Central memory CD8-positive, alpha-beta T cell (primary cell): ENCODE measurements at places on chromosomes 16 and 17.

DNA sequence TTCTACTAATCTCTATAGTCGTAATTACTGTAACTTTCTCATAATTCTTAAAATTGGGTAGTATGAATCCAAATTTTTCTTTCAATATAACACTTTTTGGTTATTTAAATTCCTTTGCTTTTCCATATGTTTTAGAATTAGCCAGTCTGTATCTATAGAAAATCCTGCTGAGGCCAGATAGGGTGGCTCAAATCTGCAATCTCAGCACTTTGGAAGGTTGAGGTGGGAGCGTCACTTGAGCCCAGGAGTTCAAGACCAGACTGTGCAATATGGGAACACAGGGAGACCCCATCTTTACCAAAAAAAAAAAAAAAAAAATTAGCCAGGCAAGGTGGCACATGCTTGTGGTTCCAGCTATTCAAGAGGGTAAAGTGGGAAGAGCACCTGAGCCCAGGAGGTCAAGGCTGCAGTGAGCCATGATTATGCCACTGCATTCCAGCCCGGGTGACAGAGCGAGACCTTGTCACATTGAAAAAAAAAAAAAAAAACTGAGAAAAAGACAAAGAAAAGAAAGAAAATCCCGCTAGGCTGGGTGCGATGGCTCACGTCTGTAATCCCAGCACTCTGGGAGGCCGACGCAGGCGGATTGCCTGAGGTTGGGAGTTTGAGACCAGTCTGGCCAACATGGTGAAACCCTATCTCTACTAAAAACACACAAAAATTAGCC lies 9.3 kb downstream of the TERF2 start:
- no peak for DNase-seq

- no peak for DNase-seq
These were observed 57.8 kb downstream of the ENGASE start for GRCh38 chr17:79132271-79133064.

GRCh38 chr16:70760221-70760620 lies 40.7 kb downstream of the VAC14 start:
- DNase-seq = no peak

DNA sequence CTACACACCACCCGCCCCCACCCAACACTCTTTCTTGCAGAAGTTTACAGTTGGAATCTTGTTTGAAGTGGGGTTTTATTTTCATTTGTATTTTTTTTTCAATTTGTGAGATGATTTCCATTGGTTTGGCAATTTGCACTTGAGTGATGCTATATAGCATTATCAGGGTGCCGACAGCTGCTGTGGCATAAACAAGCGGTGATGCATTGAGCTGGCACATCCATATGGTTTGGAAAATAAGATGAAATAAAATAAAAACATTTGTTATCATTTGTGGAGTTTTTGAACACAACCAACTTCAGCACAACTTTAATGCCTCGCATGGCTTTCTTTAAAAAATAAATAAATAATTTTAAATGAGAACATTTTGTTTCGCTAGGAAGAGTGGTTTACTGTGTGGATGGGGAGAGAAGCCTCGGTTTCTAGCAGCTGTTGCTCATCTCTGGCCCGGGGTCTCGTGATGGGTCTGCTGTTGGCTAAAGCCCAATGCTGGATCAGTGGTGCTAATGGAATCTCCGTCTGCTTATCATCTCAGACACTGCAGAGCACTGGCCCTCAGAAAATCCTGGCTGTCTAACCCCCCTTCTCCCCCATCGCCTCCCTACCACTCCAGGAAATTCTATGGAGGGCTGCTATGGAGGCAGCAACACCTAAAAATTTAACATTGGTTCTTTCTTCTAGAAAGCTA lies 192.3 kb upstream of the MAF start:
- DNase-seq = no peak

DNA sequence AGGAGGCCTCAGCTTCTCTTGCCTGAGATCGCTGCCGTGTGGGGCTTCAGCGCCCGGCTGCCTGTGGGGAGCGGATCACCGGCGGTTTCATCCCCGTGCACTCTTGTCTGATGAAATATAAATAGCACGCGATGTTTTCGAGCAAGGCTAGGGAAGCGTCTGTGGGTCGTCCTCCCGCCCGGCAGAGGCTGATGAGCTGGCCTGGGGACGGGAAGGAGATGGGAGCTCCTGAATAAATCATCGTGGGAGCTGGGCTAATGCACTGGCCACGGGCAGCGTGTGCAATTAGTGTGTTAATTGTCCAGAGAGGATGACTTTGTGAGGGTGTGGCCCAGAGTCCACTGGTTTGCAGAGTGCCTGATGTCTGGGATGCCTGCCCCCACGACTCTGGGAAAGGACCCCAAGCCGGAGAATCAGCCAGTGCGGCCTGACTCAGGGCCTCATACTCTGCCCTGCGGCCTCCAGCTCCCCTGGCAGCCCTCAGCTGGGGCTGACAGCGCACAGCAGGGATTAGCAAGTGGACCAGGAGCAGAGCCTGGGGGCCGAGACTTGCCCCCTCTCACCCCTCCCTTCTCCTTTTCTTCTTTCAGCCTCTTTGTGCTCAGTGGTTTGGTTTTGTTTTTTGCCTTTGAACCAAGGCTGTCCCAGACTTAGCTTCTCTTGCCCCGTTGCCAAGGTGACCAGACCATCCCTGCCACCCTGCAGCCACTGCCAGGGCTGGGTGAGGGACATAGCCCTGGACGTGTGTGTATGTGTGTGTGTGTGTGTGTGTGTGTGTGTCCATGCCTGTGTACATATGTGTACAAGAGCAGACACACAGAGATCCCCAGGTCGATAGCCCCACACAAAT lies 21.4 kb downstream of the KCNJ12 start:
- no peak for DNase-seq

DNA sequence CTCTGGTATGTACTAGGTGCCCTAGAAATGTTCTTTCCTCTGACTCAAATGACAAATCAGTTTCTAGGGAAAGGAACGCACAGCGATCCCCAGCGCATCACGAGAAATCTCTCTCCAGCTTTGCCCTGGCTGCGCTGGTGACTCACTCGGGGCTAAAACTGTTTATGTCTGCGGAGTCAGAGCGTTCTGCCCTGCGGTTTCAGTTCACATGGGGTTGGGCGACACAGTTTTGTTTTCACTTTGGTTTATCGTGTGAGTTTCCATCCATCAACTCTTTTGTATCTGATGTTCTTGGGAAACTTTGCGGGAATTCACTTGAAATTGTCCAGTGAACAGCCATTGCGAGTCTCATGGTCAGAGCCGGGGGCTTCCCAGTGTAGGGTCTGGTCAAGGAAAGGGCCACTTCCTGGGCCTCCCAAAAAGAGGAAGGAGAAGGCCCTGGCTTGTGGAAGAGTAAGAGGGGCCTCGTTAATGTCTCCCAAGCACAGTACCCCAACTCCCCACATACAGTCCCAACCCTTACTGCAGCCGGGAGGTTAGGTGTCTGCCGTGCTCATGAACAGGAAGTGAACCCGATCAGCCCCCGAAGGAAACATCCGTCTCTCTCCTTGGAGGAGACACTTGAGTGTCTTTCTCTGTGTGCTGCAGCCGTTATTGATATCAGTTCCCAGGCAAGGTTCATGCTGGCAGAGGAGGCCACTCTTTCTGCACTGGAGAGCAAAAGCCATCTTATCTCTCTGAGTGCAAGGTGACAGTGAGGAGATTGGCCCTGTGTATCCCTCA lies 643.2 kb downstream of the WWOX start:
- DNase-seq = peak; percentile 50

GRCh38 chr17:67980456-67980855 lies 15.8 kb downstream of the C17orf58 start:
- DNase-seq = no peak

GRCh38 chr17:52242268-52242667 lies 83.8 kb upstream of the CA10 start:
- DNase-seq = no peak

DNA sequence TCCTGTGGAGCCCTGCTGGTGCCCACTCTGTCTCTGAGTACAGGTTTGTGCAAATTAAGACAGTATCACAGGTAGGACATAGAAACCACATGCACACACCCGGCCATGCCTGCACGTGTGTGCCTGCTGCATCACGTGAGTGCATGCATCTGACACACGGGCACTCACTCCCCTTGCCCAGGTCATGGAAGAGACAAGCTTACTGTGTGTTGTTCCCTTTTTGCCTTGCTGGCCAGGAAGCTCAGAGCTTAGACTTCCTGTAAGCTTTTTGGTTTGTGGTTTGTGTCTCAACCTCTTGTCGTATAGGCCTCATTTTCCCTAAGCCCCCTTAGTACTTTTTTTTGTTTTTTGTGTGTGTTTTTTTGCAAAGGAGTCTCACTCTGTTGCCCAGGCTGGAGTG lies 25.0 kb downstream of the ZNF469 start:
- no peak for DNase-seq

GRCh38 chr17:13785981-13786598 lies 184.4 kb upstream of the HS3ST3A1 start:
- no peak for DNase-seq

- DNase-seq = no peak
These were observed 32.1 kb upstream of the LONP2 start for GRCh38 chr16:48212033-48212432.

DNA sequence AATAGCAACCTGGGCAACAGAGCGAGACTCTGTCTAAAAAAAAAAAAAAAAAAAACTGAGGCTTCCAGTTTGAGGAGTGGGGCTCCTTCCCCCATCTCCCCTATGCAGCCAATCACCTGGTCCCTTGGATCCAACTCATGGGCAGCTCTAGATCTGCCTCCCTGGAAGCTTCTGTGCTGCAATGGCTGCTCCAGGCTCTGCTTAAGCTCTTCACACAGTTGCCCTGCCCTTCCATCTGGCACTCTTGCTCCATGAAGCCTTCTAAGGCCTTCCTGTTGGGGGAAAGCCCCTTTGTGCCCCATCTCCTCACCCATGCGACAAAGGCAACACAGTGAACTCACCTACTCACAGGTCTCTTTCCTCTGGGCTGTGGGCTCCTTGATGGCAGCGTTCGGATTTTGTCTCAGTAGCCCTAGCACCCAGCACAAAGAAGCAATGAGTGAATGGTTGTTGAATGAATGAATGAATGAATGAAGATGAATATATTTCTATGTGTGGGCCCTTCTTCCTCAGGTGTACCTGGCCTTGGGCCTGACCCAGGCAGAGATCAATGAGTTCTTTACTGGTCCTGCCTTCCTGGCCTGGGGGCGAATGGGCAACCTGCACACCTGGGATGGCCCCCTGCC lies 1.9 kb downstream of the NAGLU start:
- DNase-seq = no peak

DNA sequence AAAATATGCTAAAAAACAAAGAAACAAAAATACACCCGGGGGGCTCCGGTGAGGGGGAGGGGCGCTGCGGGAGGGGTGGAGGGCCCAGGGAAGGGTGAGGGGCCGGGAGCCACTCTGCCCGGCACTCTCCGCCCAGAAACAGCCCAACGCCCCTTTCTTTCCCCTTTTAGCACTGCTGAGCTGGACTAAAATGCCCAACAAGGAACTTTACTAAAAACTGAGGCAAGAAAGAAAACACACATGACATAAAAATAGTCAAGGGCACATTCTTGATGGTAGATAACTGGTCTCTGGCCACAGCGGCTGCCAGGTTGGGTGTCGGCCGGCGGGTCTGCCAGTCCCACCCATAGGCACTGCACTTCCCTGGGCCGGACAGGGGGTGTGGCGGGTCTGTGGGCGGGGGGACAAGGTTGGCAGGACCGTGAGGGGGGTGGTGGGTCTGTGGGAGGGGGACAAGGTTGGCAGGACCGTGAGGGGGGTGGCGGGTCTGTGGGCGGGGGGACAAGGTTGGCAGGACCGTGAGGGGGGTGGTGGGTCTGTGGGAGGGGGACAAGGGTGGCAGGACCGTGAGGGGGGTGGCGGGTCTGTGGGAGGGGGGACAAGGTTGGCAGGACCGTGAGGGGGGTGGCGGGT lies 20.9 kb downstream of the METRNL start:
- DNase-seq = no peak

GRCh38 chr16:2835638-2836493 lies 5.8 kb downstream of the ZG16B start:
- DNase-seq = no peak

DNA sequence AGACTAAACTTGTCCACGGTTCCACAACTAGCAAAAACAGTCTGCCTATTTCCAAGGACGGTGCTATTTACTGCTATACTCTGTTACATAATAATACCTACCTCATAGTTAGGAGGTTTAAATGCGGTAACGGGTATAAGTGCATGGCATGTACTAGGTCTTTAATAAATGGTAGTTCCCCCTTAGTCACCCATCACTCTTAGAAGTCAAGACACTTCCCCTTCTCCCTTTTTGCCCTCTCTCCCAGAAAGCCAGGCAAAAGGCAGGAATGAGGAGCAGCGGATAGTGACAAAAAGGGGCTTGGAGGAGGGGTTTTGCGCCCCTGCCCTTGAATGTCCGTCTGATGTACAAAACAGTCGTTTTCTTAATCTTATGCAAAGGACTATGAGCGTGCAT lies 1.1 kb upstream of the LSM12 start:
- no peak for DNase-seq

GRCh38 chr16:75589306-75589705 lies 23.1 kb downstream of the GABARAPL2 start:
- DNase-seq = no peak

GRCh38 chr16:29662729-29663015 lies 375 bp upstream of the SPN start:
- peak; percentile 45 for DNase-seq

- DNase-seq = peak; percentile 54
These were observed 29.2 kb upstream of the LRRC75A start for GRCh38 chr17:16521070-16521727.

GRCh38 chr17:39603304-39604016 lies 4.3 kb downstream of the NEUROD2 start:
- DNase-seq = no peak

GRCh38 chr16:27314161-27314723 lies 468 bp downstream of the IL4R start:
- DNase-seq = peak; percentile 50

DNA sequence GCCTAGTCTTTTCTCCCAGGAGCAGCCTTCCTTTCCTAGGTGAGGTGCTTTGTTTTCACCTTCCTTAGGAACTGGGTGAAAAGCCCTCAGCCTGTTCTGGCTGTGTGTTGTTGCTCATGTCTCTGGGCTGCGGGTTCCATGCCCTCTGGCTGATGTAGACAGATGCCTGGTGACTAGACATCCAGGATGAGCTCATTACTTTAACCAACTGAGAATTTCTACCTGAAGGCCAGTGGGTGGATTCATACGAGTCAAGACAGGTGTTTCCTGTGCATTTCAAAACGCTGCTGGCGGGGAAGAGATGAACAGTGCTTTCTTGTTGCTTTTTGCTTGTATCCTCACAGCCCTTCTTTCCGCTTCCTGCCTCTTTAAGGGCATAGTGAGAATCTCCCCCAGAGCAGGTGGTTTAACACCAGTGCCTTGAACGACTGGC lies 22.3 kb downstream of the SAP30BP start:
- peak; percentile 33 for DNase-seq
